Gastroesophageal sphincter (tissue), 4 donors: ENCODE measurements at places on chromosomes 6 and 20. TPM values are rescaled to one million over a fixed set of nuclear protein-coding genes. Genes with fewer than 3 reads are reported as not detected.

- ATAC-seq, result no peak
Observed at GRCh38 chr6:21263531-21264287, 329.8 kb upstream of the SOX4 start.

DNA sequence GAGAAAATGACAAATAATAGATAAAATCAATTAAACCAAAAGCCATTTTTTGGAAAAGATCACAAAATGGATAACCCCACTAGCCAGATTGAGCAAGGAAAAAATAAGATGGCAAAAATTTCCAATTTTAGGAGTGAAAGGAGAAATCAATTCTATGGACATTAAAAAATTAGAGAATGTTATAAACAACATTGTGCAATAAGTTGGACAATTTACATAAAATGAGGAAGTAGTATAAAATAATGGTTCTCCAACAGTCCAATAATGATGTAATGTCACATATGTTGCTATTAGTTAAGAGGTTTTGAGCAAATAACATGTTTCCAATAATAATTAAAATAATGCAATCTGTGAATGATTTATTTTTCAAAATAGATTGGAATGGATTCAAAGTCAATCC lies 3.1 kb upstream of the SNAP91 start:
- ATAC-seq, result no peak

DNA sequence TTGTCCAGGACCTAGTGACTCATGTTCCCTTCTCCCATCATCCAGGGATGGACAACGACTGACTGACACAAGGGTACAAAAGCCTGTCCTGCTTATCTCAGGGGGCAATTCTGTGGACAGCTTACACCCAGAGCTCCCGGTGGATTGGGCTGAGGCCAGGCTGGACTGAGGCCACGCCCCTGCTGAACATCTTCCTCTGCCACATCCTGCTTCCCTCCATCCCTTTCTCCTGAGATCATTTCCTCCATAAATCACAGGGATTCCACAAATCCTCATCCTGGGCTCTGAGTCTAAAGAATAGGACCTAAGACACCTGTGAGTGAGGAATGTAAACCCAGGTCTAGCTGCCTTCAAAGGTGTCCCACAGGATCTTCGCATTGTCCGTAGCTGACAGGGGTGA lies 30.4 kb upstream of the RNF24 start:
- no peak for ATAC-seq

DNA sequence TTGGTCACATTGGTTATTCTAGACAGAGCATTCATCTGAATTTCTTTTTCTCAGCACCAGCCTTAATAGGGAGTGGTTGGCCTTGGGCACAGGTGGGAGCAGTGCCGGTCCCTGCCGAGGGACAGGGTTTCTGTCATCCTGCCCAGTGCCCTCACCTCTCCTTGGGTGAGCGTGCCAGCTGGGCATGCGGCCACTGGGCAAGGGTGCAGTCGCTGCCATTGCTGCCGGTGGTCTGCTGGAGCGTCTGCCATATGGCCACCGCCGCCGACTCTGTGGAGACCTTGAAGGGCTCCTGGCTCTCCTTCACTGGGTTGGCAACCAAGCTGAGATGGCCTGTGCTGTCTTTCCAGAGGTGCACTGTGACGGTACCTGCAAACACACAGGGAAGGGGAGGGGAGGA lies 16.4 kb upstream of the UQCC2 start:
- ATAC-seq, result no peak

AIF1 gene
- total RNA-seq, result 32.5 TPM

GPR6 gene
- not detected for total RNA-seq

PAX1 gene
- total RNA-seq, result not detected

ERVFRD-1 gene
- 0.27 TPM for total RNA-seq
